ENCODE measurements at places on chromosomes 2 and 18.

DNA sequence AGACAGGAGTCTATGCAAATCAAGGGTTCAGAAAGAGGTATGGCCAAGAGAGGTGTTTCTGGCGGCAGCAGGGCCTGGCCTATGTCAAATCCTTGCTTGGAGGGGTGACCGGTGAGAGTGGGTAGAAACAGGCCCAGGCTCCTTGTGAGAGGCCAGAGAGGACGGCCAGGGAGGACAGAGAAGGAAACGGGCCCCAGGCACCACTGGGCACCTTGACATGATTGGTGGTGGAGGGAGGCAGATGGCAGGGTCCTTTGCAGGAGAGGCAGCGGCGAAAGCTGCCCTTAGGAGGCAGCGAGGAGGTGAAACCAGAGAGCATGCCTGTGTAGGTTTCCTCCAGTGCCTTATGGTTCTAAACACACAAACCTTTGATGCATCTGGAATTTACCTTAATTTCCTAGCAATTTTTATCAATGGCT lies 6.2 kb downstream of the RAMP1 start:
- DNase-seq = no peak

DNA sequence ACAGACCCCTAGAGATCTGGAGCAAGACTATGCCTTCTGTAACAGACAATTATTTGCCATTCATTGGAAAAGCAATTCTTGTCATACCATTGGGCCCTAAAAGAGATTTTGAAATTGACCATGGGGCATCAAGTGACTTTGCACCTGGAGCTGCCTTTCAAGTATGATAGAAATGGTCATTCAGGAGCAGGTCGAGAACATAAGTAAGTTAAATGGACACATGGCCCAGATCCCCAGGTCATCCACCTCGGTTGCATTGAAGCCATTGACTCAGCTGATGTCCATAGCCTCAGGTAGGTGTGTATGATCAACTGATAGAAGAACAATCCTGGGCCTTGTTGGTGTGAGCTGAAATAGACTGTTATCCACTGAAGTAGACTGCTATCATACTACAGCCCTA lies 19.3 kb downstream of the CHCHD5 start:
- DNase-seq = no peak

DNA sequence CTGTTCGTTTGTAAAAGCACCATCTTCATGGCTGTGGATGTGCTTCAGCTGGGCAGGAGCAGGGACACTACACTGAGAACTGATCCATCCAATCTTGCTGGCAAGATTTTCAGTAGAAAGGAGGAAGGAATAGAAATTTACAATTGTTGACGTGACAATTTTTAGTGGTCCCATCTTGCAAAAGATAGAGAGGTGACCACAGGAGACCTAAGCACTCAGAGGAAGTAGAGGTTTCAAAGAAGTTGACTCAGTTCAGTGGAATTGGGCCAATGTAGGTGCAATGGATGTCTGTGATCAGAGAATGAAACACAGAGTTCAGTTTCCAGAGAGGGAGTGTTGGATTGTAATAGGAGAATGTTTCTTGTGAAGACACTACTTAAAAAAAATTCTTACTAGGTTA lies 1.4 kb downstream of the UGT1A5 start:
- no peak for DNase-seq

- DNase-seq = no peak
These were observed 118.0 kb downstream of the MBP start for GRCh38 chr18:77014538-77014937.

GRCh38 chr2:44912660-44913059 lies 28.8 kb upstream of the SIX3 start:
- no peak for DNase-seq

- DNase-seq = no peak
These were observed 1225.3 kb downstream of the SUCLG1 start for GRCh38 chr2:83233781-83234180.

DNA sequence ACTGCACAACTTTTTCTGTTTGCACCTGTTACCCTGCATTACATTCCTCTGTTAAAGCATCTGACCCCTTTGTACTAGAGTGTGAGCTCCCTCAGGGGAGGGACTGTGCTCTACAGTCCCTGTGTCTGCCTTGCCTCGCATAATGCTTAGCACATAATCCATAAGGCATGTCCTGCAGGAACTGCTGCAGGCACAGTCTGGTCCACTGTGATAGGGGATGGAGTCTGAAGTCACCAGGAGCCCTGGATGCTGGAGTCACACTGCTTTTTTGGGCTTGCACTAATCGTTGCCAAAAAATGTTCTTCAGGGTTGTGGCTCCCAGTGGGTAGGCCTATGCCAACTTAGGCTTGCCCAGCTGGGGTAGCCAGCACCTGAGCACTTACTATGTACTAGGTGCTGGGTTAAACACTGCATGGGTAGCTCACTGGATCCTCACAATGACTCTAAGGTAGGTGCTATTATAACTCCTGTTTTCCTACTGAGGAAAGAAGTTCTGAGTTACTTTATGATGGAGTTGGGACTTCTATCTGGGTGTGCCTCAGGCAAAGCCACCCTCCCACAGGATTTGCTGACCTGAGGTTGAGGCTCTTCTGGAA lies 33.3 kb downstream of the COPS7B start:
- DNase-seq = no peak

GRCh38 chr2:226608451-226608850 lies 191.2 kb downstream of the IRS1 start:
- no peak for DNase-seq

DNA sequence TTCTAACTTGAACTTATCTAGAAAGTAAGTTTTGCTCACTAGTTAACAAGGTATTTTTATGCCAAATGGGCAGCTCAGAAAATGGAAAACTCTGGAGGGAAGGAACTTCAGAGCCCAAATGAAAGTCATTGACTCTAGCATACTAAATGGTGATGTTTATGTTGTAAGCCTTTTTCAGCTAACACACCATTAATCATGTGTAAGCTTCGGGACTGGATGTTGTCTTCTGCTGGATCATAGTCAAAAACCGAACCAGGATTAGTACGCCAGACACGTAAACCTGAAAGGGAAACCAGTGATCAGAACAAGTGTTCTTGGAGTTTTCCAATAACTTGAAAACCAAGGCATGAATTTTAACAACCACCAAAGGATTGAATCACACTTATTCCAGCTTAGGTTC lies 81.8 kb downstream of the RIF1 start:
- DNase-seq = no peak

GRCh38 chr18:46555724-46556123 lies 101.3 kb downstream of the LOXHD1 start:
- DNase-seq = no peak

GRCh38 chr2:22999951-23000350 lies 385.0 kb upstream of the KLHL29 start:
- DNase-seq = no peak

GRCh38 chr2:101418460-101419095 lies 31.3 kb upstream of the CREG2 start:
- no peak for DNase-seq

DNA sequence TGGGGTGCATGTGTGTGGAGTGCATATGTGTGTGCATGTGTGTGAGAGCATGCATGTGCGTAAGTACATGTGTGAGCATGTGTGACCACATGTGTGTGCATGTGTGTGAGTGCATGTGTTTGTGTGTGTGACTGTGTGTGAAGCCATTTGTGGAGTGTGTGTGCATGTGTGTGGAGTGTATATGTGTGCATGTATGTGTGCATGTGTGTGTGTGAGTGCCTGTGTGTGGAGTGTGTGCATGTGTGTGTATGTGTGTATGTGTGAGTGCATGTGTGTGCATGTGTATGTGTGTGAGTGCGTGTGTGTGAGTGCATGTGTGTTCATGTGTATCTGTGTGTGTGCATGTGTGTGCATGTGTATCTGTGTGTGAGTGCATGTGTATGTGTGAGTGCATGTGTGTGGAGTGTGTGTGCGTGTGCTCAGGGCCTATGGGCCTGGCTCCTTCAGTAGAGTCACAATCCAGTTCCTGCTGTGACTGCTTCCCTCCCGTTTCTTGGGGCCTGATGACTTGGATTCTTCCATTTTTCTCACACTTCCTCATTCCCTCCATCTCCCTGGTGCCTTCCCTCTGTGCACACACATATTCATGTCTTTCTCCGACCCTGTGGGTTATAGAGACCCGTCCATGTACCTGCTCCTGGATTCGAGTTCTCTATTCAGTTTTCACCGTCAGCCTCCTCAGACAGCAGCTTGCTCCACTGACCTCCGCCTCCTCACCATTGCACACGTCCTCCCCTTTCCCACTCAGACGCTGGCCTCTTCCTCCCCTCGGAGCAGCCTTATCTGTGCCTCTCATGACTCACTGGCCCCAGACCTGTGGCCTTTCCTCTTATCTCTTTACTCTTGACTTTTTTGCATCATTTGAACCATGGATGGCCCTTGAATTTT lies 25.2 kb downstream of the TOGARAM2 start:
- DNase-seq = no peak

GRCh38 chr2:196361606-196362326 lies 190.4 kb upstream of the STK17B start:
- DNase-seq = no peak

DNA sequence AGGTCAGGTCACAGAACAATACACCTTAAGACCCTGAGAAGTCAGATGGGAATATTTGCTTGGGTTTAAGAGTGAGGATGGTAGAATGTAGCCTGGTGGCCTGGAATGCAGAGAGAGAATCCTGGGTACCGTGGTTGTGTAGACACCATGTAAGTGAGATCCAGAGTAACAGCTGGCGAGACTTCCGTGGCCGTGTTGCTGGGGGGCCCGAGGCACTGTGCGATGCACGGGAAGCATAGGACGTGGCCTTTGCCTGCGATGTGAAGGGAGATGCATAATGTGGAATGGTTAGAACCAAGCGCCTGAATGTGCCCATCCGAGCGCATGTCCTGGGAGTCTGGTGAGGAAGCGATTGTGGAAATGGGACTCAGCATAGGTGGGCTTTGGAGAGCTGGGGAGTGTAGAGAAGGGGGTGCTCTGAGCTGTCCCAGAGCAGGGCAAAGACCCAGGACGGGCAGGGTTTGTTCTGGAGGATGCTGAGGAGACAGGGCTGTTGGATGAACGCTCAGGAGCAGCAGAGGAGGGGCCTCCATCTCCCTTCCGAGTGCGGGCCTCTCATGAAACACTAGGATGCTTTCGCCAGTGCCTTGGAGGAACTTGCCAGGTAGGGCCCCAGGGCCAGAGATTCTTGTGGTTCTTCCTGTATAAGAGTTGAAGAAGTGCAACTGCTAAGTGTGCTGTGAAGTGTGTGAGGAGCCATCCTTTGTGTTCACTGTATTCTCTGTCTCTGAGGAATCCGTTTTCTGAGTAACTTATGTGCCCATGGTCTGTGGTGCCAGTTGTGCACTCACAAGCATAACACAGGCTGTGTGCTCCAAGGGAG lies 7.1 kb downstream of the RNF144A start:
- DNase-seq = no peak

DNA sequence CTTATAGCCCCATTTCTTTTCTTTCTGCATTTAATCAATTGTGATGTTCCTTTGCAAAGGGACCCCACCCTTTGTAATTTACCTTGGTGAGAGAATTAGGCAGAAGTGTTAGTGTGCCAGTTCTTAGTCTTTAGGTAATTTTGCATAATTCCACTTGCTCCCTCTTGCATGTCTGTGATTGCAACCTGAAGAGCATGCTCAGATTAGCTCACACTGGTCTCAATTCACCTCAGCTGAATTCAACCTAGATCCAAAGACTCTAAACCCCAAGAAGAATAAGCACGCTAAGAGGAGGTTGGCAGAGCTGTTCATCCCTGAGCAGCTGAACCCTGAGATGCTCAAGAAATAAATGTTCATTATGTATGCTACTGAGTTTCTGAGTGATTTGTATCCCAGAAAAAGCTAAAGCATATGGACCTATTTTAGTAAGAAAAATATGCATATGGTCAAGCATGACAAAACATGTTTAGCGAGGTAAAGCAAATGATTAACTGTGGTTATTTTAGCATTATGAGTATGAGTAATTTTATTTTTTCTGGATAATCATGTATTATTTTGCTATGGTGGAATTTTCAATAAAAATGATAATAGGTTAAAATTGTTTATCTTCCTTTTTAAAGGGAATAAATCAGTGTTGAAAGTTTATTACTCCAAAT lies 299.2 kb upstream of the ZSWIM2 start:
- no peak for DNase-seq

DNA sequence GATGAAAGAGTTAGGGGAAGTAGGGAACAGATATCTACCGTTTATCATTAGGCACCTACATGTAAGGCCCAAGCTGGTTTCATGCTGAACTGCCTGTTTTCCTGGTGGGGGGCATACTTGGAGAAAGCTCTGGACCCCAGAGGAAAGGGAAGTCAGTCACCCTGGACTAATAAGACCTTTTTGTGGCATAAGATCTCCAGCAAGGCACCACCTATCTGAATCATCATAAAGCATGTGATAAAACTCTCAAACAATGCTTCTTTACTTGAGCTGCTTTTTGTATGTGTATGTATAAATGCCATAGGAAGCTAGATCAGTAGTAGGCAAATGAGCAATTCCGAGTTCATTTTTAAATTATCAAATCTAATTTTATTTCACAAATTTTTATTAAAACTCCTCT lies 104.8 kb downstream of the TANC1 start:
- DNase-seq = no peak

DNA sequence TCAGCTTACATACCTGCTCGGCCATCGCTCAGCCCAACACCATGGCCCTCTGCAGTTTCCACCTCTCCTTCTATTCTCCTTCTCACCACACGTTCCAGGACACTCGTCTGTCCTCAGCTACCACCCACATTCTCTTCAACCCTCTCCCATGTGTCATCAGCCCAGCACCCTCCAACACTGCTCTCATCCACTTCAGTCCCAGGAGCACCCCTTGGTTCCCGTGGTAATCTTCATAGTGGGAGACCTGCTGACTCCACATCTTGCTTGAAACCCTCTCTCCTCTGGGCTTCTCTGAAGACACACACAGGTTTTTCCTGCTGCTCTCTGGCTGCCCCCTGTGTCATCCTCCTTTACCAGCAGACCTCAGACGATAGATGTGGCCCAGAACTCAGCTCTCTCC lies 228.7 kb downstream of the GBX2 start:
- no peak for DNase-seq

DNA sequence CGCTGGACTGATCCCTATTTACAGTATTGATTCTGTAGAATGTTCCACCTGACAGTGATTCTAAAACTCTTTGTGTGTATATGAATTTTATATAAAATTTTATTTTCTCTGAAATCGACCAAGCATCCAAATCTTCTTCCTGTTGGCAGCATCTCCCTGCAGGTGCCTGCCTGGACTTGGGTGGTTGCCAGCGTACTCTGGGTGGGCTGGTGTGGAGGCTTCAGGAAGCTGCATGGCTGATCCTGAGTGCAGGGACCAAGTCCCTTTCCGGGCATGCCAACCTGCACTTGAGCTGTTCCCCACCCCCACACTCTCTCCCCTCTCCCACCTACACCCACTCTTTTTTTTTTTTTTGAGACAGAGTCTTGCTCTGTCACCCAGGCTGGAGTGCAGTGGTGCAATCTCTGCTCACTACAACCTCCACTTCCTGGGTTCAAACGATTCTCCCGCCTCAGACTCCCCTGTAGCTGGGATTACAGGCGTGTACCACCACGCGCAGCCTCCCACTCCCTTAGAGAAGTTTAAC lies 53.2 kb upstream of the ALKAL2 start:
- no peak for DNase-seq

All from hypothalamus (tissue), 51 donors.